ENCODE measurements at places on chromosomes 11 and 22.

DNA sequence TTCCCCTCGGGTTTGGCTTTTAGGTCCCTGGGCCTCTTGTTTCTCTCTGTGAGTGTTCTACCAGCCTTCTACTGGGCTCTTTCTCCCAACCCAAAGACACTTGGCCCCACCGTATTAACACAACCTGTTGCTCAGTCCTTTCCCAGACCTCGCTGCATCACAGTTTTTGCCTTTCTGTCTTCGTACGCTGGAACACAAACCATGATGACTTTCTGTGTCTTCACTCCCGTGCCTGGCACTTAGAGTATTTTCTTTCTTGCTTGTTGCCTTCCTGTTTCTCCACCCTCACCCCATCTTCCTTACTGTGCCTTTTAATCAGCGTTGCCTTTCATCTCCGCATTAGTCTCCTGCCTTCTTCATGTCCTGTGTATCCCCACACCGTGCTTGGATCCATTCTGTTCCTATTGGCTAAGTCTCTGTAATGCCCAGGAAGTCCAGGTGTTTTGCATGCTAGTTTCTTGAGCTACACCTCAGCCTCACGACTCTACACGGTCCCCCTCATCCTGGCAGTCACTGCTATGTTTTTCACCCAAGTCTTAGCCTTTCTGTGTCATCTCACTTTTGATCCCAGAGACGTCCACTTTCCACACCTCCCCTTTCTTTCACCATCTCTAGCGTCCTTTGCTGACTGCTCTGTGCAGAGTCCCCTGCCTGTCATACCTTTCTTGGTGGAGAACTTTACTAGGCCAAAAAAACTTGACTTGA lies 1.6 kb downstream of the MARK2 start:
- peak; percentile 42 for DNase-seq

DNA sequence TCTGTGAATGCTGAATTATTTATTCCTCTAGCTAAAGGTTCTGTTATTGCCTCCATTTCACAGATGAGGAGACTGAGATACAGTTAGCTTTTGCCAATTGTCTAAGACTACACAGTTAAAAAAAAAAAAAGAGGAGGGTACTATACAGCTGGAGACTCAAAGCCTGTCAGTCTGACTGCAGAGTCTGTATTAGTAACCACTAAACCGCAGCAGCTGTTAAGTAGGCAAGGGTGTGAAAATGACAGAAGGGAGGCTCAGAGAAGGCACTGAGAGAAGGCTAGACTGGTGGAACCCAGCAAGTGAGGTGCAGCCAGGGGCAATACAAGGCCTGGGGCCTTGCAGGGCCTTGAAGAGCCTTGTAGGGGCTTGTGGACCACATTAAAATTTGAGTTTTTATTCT lies 181.2 kb downstream of the CSNK2A3 start:
- DNase-seq: no peak

- no peak for DNase-seq
Observed at GRCh38 chr11:73160005-73160760, 18.1 kb upstream of the FCHSD2 start.

- no peak for DNase-seq
Observed at GRCh38 chr11:77040401-77040777, 6.2 kb downstream of the B3GNT6 start.

- DNase-seq: no peak
Observed at GRCh38 chr11:70594031-70594430, 195.7 kb downstream of the CTTN start.
